ENCODE measurements at places on chromosomes 1 and 21.

DNA sequence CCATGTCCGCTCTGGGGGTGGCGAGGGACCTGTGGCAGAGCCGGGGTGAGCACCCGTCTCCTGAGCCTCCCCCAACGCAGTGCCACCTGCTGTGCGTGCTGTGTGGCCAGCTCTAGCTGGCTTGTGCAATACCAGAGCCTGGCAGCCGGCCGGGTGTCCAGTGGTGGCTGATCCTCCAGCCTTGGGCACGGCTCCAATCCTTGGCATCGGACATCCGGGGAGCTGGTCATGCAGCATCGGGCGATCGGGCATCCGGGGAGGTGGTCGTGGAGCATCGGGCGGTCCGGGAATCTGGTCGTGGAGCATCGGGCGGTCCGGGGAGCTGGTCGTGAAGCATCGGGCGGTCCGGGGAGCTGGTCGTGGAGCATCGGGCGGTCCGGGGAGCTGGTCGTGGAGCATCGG, 8.1 kb downstream of the SLX9 start:
- no peak for DNase-seq

DNA sequence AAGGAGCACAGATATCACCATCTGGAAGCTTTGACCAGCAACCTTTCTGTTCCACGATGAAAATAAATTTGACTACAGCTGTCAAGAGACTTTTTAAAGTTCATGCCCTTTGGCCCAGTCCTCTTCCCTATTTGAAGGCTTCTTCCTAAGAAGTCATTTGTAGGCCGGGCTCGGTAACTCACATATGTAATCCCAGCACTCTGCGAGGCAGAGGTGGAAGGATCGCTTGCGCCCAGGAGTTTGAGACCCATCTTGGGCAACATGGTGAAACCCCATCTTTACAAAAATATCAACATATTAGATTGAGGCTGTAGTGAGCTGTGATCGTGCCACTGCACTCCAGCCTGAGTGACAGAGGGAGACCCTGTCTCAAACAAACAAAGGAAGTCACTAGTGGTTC, 58.3 kb upstream of the IFFO2 start:
- DNase-seq: no peak

- no peak for DNase-seq
Observed at GRCh38 chr1:19414515-19415121, 70.7 kb downstream of the CAPZB start.

DNA sequence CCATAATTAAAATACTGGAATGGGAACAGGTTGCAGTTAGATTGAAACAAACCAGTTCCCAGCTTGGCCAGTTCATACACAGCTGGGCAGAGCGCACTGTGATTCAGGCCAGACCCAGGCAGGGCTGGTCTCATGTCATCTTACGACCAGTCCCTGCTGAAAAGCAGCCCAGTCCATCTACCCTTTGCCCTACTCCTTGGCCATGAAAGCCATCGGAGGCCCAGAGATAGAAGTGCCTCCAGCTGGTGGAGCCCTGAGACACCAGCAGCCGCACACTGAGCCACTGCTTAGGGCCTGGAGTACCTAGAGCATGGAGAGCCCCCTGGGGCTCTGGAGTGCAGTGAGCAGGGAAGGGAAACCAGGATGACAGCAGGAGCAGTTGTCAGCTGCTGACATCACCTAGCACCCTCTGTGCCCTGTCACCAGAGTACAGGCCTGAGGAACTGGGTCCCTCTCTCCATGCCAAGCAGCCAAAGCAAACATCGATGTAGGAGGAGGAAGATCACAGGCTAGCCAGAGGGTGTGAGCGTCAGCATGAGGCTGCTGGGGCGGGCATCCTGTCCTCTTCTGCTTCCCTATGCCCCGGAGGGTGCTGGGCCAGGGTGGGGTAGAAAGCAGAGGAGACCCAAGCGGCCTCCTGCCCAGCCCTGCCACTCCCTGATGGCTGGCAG, 34.2 kb upstream of the TMEM125 start:
- no peak for DNase-seq

DNA sequence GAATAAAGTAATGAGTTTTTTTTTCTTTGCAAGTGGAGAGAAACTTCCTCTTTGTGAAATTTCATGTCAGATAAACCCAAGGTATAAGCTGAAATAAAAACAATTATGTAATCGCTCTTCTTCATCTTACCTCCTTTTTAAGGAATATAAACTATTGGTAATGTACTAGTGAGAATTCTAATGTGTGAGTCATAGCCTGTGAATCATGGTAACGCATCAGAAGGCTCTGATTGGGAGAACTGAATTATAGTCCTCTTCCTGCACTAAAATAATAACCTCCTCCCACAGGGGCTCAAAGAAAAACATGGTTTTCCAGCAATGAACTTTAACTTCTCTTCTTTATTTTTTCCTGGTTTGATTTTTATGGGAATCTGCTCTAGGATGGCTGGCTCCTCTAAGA, 57.1 kb upstream of the COX20 start:
- DNase-seq: no peak

DNA sequence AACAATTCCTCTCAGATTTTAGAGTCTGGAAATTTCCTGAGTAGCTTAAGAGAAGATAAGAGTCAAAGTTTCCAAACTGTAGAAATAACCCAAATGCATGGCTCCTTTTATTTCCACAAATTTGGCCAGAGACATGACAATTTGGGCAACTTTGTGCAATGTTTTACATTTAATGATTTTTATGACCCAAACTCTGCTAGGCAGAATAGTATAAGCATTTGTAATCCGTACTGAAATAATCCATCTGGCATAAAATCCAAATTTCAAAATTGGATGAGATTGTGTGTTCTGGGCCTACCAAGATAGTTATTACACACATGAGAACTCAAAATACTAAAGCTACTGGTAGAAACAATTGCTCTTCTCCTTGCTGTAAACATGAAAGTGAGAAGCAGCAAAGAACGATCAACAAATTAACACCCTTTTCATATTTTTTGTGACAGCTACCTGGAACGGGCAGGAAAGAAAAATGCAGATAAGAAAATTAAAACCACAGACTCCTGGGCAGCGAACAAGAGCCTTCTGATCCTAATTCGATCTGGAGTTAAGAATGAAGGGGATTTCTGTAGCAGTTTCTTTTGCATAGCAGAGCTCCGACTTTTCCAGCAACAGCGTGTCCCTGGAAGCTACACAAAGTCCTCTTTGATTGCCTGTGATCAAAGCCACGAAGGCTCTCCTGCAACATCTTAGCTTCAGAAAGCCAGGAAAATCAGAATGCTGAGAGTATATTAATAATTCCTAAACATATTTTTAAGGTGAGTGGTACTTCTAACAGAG, 191.2 kb downstream of the GRIK1 start:
- DNase-seq: no peak

GRCh38 chr21:15728046-15728445, 1.7 kb upstream of the USP25 start:
- DNase-seq: no peak
